ENCODE measurements at places on chromosomes 6 and 20.

DNA sequence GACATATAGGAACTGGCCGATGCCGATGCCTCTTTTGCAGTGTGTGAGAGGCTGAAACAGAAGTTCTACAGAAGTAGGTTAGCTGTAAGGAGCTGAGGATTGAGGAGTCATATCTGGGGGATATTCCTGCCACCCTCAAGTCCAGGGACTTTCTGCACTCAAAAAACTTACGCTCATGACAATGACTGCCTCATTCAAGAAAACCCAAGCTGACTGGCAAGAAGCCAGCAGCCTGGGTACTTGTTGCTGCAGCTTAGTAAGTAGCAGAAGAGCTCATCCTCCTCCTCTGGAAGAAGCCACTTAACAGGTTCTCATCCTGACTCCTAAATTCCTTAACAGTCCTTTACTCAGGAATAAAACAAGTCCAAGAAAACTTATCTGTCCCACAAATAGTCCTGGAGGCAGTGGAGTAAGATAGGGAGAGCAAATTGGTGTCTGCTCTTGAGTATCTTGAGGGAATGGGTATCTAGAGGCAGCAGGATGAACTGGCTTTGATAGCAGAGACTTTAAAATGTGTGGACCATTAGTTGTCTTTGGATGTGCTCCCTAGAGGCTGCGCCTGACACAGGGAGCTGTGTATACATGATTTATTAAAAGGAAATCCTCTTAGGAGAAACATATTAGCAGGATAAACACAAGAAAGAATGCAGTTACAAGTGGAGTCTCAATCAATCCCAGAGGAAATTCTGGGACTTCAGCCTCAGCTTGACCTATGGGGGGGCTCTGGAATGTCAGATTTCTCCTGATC lies 7.4 kb downstream of the CALHM5 start:
- no peak overlapping the region for H3K27ac ChIP-seq
- H3K27me3 ChIP-seq = no peaks in the 10 kb centered on the region
- H3K36me3 ChIP-seq = peaks cover 9% of the 10 kb centered on the region
- no peak overlapping the region for H3K4me3 ChIP-seq

GRCh38 chr20:6135347-6135746 lies 12.5 kb upstream of the FERMT1 start:
- H3K4me1 ChIP-seq = no peaks in the 10 kb centered on the region
- no peak overlapping the region for H3K27ac ChIP-seq
- no peaks in the 10 kb centered on the region for H3K36me3 ChIP-seq
- no peak overlapping the region for H3K4me3 ChIP-seq
- H3K27me3 ChIP-seq = peaks cover 42% of the 10 kb centered on the region
- no peak for DNase-seq

GRCh38 chr6:36618366-36619355 lies 24.5 kb downstream of the SRSF3 start:
- peaks cover 6% of the 10 kb centered on the region for H3K4me1 ChIP-seq
- H3K27ac ChIP-seq = no peak overlapping the region
- no peak for DNase-seq
- H3K36me3 ChIP-seq = no peaks in the 10 kb centered on the region
- no peaks in the 10 kb centered on the region for H3K27me3 ChIP-seq

- no peaks in the 10 kb centered on the region for H3K4me1 ChIP-seq
- no peaks in the 10 kb centered on the region for H3K36me3 ChIP-seq
- H3K4me3 ChIP-seq = no peak overlapping the region
Observed at GRCh38 chr6:47710295-47710694, 11.9 kb downstream of the ADGRF4 start.

DNA sequence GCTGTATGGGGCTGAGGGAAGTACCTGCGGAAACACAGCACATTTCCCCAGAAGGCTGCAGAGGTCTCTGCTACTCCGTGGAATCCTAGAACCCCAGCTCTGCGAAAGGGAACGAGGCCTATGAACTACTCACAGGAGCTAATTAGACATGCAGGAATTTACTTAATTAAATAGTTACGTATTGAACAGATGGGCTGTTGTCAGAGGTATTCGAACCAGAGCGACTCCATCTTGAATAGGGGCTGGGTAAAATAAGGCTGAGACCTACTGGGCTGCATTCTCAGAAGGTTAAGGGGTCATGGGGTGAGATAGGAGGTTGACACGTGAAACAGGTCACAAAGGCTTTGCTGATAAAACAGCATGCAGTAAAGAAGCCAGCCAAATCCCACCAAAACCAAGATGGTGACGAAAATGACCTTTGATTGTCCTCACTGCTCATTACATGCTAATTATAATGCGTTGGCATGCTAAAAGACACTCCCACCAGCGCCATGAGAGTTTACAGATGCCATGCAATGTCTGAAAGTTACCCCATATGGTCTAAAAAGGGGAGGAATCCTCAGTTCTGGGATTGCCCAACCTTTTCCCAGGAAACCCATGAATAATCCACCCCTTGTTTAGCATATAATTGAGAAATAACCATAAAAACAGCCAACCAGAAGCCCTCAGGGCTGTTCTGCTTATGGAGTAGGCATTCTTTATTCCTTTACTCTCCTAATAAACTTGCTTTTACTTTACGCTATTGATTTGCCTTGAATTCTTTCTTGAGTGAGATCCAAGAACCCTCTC lies 14.7 kb upstream of the SSTR4 start:
- peaks cover 5% of the 10 kb centered on the region for H3K27me3 ChIP-seq
- no peaks in the 10 kb centered on the region for H3K36me3 ChIP-seq
- H3K27ac ChIP-seq = no peak overlapping the region
- no peaks in the 10 kb centered on the region for H3K4me1 ChIP-seq
- no peak for DNase-seq
